ENCODE measurements at places on chromosomes 6 and 20. TPM values are rescaled to one million over a fixed set of nuclear protein-coding genes. Genes with fewer than 3 reads are reported as not detected.

The POPDC3 gene
- total RNA-seq, result 41.4 TPM

The HTR1B gene
- total RNA-seq, result not detected

The OXT gene
- not detected for total RNA-seq

The TMEM74B gene
- total RNA-seq, result 18.4 TPM

The MYL9 gene
- total RNA-seq, result 12.0 TPM

The CDC40 gene
- 8.9 TPM for total RNA-seq

The CCDC170 gene
- total RNA-seq, result not detected

The BPIFB1 gene
- not detected for total RNA-seq

The KIF13A gene
- 21.3 TPM for total RNA-seq

The IP6K3 gene
- not detected for total RNA-seq

The CMTR1 gene
- total RNA-seq, result 36.4 TPM

DNA sequence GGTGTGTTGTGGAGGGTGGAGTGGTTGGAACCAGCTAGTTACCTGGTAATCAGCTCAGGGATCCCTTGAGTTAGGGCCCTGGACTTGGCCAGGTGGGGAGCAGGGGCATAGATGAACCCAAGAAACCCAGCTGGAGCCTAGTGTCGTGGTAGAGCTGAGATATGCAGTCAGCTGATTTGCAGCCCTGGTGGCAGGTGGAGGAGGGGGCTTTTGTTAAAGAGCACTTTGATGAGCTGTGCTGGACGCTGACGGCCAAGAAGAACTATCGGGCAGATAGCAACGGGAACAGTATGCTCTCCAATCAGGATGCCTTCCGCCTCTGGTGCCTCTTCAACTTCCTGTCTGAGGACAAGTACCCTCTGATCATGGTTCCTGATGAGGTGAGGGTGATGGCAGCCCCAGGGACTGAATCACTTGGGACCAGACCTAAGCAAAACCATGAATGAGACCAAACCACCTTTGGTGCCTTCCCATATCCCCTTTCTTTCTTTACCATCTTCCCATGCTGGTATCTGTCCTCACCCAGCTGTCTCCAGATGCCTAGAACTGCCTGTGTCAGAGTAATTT lies 12.7 kb downstream of the DEF6 start:
- no peaks in the 10 kb centered on the region for H3K27me3 ChIP-seq
- no peaks in the 10 kb centered on the region for H3K4me1 ChIP-seq
- DNase-seq, result no peak
- no peaks in the 10 kb centered on the region for H3K36me3 ChIP-seq
- no peak overlapping the region for H3K27ac ChIP-seq

DNA sequence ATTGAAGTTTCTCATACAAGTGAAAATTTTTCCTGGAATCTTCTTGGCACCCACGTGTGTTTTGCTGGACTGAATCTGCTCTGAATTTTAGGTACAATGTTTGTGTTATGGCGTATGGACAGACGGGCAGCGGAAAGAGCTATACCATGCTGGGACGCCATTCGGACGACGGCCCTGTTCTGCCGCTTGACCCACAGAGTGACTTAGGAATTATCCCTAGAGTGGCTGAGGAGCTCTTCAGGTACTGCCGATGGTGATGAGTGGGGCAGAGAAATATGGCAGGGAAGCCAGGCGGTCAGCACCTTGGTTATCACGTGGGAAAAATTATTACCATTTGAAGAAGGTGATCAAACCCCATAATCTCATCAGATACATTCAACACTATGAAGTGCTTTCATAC lies 36.3 kb downstream of the KIF25 start:
- no peak overlapping the region for H3K4me3 ChIP-seq
- H3K27ac ChIP-seq, result no peak overlapping the region
- H3K36me3 ChIP-seq, result no peaks in the 10 kb centered on the region
- peaks cover 11% of the 10 kb centered on the region for H3K4me1 ChIP-seq
- H3K27me3 ChIP-seq, result no peaks in the 10 kb centered on the region

- DNase-seq, result no peak
- H3K27ac ChIP-seq, result no peak overlapping the region
- H3K27me3 ChIP-seq, result no peaks in the 10 kb centered on the region
- H3K36me3 ChIP-seq, result no peaks in the 10 kb centered on the region
- H3K4me1 ChIP-seq, result peaks cover 23% of the 10 kb centered on the region
- H3K4me3 ChIP-seq, result no peak overlapping the region
Observed at GRCh38 chr6:36249536-36249935, 20.3 kb upstream of the PNPLA1 start.

DNA sequence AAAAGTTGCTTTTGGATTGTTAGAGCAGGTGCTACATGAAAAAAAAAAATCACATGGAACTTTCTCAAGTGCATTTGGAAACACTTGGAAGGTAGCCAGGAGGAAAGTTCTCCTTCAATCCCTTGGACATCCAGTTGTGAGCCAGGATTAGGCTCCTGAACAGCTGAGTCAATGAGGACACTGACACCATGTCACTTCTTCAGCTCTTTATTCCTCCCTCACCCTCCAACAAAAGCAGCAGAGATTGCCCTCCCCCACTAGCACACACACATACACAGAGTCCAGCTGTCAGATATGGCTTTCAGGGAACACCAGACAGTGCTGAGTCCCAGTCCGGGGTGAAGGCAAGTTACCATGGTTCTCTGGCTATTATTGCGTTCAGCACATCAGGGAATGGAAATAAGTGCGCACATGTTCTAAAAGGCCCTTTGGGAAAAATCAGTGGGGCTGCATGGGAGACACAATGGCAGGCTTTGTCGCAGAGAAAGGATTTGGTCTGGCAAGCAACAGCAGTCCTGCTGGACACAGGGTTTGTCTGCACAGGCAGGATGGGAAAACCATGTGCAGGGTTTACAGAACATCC lies 124.7 kb upstream of the MARCKS start:
- no peak for DNase-seq
- peaks cover 8% of the 10 kb centered on the region for H3K4me1 ChIP-seq

DNA sequence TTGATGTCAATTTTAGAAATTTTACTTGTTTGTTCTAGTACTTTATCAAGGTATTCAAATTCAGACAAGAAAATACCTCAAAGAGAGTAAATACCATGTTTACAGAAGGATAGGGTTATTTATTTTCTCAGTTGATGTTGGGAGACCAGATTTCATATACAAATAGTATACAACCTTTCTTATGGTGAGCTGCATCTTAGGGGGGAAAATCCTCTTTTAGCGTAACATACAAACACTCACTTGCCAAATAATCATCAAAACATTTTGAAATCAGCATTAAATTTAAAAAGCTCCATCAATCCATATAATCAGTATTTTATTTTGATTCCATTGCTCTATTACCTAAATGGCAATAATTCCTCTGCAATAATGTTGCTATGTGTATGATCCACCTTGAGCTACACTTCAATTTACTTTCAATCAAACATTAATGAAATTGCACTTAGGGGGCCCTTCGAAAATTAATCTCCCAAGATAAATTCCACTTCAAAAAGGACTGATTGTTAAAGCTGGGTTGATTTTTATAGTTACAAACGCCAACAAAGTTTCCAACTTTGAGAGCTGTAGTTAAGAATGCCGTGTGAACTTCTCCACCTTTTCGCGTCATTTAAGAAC lies 2.2 kb downstream of the NKX2-4 start:
- no peaks in the 10 kb centered on the region for H3K4me1 ChIP-seq
- peaks cover 26% of the 10 kb centered on the region for H3K27me3 ChIP-seq
- H3K36me3 ChIP-seq, result no peaks in the 10 kb centered on the region
- no peak for DNase-seq
- no peak overlapping the region for H3K27ac ChIP-seq

DNA sequence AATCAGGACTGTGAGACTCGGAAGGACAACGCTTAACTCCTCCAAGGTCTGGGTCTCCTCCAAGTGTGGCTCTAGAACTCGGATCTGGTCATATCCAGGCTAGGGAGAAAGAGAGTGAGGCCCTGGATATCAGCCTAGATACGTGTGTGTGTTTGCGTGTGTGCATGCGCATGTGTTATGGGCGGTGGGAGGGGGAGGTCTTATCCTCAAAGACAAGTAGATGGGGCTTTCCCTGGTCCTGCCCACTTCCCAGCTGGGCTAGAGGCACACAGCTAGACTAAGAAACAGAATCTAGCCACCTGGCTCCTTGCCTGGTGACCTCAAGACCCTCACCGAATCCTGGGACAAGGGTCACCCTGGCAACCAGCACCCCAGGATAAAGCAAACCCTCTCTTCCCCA lies 13.2 kb downstream of the CPNE5 start:
- no peak for DNase-seq
- H3K4me3 ChIP-seq, result no peak overlapping the region
- no peaks in the 10 kb centered on the region for H3K27me3 ChIP-seq
- H3K36me3 ChIP-seq, result no peaks in the 10 kb centered on the region

- H3K4me1 ChIP-seq, result peaks cover 10% of the 10 kb centered on the region
- no peak for DNase-seq
- no peak overlapping the region for H3K4me3 ChIP-seq
- H3K36me3 ChIP-seq, result peaks cover 87% of the 10 kb centered on the region
Observed at GRCh38 chr6:170545405-170545804, 7.7 kb downstream of the PSMB1 start.

DNA sequence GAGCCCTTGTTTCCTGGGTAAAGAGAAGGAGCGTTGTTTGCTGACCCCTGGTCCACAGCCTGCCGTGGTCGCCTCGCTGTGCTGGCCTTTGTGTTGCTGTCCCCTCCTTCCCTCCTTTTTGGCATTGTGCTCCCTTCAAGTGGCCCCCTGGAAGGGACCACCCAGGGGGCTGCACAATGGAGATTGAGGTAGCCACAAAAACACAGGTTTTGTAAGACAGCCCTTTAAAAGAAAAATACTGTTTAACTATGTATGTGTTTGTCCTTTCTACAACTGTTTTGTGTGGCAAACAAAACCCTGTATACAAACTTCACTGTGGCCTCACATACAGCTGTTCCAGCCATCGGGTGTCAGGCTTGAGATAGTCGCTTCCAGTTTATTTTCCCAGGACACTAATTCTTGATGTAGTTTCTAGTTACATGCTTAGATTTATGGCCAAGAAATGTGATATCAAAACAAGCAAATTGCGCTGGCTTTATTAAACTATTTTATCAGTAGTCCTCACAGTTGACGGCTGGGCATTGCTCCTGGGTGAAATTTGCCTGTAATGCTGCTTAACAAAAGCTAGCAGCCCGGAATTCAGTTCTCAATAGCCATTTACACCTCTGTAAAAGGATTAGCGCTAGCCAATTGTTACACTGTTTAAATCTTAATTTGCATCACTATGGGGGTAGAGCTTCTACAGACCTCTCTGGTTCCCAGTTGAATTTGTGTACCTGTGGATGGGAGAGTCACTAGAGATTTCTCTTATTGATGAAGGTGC lies 64.1 kb downstream of the KIZ start:
- H3K4me3 ChIP-seq, result no peak overlapping the region
- H3K36me3 ChIP-seq, result no peaks in the 10 kb centered on the region
- H3K27ac ChIP-seq, result no peak overlapping the region
- H3K4me1 ChIP-seq, result peaks cover 3% of the 10 kb centered on the region
- no peak for DNase-seq

GRCh38 chr6:141607956-141608355 lies 524.8 kb upstream of the GJE1 start:
- DNase-seq, result no peak
- no peak overlapping the region for H3K27ac ChIP-seq
- no peak overlapping the region for H3K4me3 ChIP-seq
- H3K27me3 ChIP-seq, result no peaks in the 10 kb centered on the region
- no peaks in the 10 kb centered on the region for H3K4me1 ChIP-seq

GRCh38 chr20:13092111-13092510 lies 83.3 kb downstream of the SPTLC3 start:
- no peak overlapping the region for H3K4me3 ChIP-seq
- H3K27me3 ChIP-seq, result no peaks in the 10 kb centered on the region
- H3K27ac ChIP-seq, result no peak overlapping the region
- no peaks in the 10 kb centered on the region for H3K36me3 ChIP-seq
- DNase-seq, result no peak

DNA sequence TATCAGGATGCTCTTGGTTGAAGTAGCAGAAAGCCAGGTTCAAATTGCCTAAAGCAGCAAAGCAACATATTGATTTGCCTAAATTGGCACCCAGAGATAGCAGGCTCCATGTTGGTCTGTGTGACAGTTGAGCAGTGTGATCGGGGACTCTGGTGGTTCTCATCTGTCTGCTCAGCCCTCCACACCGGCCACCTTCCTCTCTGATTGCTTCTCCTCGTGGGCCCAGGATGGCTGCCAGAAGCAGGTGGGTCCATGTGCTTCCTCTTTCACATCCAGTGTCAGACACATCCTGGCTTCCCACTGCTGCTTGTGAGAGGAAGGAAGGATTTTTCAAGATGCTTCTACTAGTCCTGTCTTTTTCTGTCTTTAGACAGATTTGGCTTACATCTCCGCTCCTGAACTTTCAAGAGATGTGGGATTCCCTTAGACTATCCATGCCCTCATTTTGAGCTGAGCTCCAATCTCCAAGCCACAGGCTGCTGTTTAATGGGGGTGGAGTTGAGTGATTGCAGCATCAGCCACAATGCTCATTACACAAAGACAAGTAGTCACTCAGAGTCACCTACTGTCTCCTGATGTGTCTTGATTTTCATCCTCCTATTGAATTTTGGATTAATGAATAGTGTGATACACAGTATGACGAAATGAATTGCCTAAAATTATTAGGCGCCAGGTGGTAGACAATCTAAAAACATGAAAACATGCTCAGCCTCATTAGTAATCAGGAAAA lies 122.2 kb downstream of the ZDHHC14 start:
- H3K4me3 ChIP-seq, result no peak overlapping the region
- H3K27ac ChIP-seq, result no peak overlapping the region
- peaks cover 5% of the 10 kb centered on the region for H3K36me3 ChIP-seq
- no peaks in the 10 kb centered on the region for H3K4me1 ChIP-seq
- DNase-seq, result no peak
- no peaks in the 10 kb centered on the region for H3K27me3 ChIP-seq

DNA sequence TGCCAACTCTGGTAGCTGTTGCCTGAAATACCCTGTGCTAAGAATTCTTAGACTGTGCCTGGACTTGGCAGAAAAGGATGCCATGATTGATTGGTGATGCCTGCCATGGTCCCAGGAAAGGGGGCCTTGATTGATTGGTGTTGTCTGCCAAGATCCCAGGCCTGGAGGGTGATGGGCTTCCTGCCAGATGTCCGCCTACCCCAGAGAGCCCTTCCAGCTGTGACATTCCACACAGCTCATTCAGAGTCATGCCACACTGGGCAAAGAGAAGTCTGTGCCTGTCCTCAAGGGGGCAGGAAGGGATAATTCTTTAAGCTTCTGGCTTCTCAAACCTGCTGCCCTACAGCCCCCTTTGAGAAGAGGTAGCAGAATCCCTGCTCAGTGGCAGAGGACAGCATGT lies 24.6 kb downstream of the RIMS4 start:
- H3K36me3 ChIP-seq, result no peaks in the 10 kb centered on the region
- H3K4me1 ChIP-seq, result no peaks in the 10 kb centered on the region
- DNase-seq, result peak; percentile 34
- H3K4me3 ChIP-seq, result no peak overlapping the region
- no peak overlapping the region for H3K27ac ChIP-seq

GRCh38 chr6:47922391-47922790 lies 140.6 kb downstream of the OPN5 start:
- no peak overlapping the region for H3K4me3 ChIP-seq
- no peaks in the 10 kb centered on the region for H3K27me3 ChIP-seq
- no peak for DNase-seq
- H3K36me3 ChIP-seq, result no peaks in the 10 kb centered on the region
- no peaks in the 10 kb centered on the region for H3K4me1 ChIP-seq
